ENCODE measurements at places on chromosomes 1 and 21.

GRCh38 chr21:30695956-30696355 is 22.6 kb downstream of the KRTAP21-3 start:
- DNase-seq: no peak

- no peak for DNase-seq
Observed at GRCh38 chr1:229495782-229496181, 12.4 kb downstream of the NUP133 start.

DNA sequence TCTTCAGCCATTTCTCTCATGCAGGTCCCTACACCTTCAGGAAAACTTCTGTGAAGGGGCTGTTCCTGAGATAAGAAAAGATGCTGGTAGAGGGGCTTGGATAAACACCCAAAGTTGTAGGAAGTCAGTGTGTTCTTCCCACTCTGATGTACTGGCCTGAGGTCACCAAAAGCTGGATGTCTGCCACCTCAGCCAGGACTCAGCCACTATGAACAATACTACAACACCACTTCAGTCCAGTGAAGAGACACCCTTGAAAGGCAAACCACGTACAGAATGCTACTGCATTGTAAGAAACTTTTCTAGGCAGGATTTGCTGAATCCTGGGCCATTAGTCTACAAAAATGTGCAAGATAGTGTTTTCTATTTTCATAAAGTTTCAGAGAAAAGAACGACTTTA is 2.4 kb downstream of the PTPN14 start:
- DNase-seq: no peak

- DNase-seq: no peak
Observed at GRCh38 chr1:89631816-89632656, 884 bp upstream of the LRRC8C start.

- no peak for DNase-seq
Observed at GRCh38 chr1:58699011-58699762, 675 bp downstream of the MYSM1 start.

- DNase-seq: no peak
Observed at GRCh38 chr21:42746240-42746592, 92.8 kb downstream of the PDE9A start.

- DNase-seq: no peak
Observed at GRCh38 chr1:21874328-21874727, 62.3 kb downstream of the LDLRAD2 start.

DNA sequence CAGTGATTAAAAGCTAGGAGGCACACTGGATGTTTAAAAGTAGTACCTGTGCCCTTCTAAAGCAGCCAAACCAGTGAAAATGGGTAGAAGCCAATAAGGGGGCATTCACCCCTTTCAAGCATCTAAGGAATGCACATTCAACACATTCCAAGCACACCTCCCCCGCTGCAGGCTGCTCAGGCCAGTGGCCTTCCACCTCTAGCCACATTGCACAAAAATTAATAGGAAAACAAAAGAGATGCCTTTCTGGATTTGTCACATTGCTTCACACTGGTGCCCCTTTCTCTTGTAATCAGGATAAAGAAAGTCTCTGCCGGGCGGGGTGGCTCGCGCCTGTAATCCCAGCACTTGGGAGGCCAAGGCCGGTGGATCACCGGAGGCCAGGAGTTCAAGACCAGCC is 834.0 kb downstream of the USP25 start:
- no peak for DNase-seq

DNA sequence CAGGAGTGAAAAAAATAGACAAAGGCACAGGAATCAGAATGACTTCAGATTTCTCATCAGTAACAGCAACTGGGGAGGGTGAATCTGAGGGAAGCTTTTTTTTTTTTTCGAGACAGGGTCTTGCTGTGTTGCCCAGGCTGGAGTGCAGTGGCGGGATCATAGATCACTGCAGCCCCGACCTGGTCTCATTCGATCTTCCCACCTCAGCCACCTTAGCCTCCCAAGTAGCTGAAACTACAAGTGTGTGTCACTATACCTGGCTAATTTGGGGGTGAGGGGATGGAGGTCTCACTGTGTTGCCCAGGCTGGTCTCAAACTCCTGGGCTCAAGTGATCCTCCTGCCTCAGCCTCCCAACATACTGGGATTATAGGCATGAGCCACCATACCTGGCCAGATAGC is 10.7 kb downstream of the ARMH1 start:
- no peak for DNase-seq

DNA sequence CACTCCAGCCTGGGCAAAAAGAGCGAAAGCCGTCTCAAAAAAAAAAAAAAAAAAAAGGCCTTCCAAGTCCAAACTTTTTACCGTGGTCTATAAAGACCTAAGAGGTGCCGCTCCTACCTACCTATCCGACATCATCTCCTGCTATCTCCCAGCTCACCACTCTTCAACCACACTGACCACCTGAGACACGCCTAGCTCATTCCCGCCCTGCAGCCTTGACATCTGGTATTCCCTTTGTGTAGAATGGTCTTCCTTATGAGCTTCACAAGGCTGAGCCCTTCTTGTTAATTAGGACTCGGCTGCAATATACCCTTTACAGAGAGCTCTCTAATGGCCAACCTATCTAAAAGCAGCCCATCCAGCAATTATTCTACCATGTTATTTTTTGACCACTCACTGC is 680 bp downstream of the MAGOH start:
- no peak for DNase-seq

GRCh38 chr1:248822148-248823032 is 3.3 kb downstream of the SH3BP5L start:
- no peak for DNase-seq

- no peak for DNase-seq
Observed at GRCh38 chr1:65489481-65489880, 69.0 kb downstream of the LEPR start.

GRCh38 chr1:208318150-208318734 is 74.1 kb upstream of the PLXNA2 start:
- DNase-seq: no peak

- no peak for DNase-seq
Observed at GRCh38 chr1:111857194-111857651, 101.5 kb downstream of the DDX20 start.

GRCh38 chr21:34576041-34576511 is 38.8 kb downstream of the RCAN1 start:
- DNase-seq: no peak

- no peak for DNase-seq
Observed at GRCh38 chr1:244303610-244303969, 148.1 kb downstream of the ADSS2 start.

DNA sequence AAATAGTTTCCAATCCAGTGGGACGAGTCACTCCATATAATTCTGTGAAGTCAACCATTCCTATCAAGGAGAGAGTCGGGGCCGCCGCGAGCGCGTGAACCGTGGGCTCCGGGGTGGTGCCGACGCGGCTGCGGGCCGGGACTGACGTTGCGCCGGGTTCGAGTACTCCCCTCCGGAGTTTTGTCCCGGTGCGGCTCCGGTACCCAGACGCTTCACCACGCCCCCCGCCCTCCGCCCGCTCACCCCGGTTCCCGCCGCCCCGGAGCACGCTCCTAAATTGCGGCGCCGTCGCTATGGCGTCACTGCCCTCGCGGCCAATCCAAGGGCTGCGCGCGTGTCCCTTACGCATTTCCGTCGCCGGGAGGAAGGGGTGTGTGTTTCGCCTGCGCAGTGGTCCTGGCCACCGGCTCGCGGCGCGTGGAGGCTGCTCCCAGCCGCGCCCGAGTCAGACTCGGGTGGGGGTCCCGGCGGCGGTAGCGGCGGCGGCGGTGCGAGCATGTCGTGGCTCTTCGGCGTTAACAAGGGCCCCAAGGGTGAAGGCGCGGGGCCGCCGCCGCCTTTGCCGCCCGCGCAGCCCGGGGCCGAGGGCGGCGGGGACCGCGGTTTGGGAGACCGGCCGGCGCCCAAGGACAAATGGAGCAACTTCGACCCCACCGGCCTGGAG is at the start of gene ATAD3B:
TSS of gene ATAD3B (plus strand) at position 377 of the 664 bp plus-strand sequence. CDS start at position 497, 120 bp downstream.
- peak; percentile 93 for DNase-seq

- no peak for DNase-seq
Observed at GRCh38 chr1:239870194-239870593, 221.5 kb upstream of the FMN2 start.
